SJSA1 (cell line): ENCODE measurements at places on chromosomes 5 and 9.

GRCh38 chr5:111999286-111999685, 242.3 kb upstream of the NREP start:
- DNase-seq, result no peak

GRCh38 chr5:55905251-55905650, 54.1 kb downstream of the IL31RA start:
- DNase-seq, result no peak

DNA sequence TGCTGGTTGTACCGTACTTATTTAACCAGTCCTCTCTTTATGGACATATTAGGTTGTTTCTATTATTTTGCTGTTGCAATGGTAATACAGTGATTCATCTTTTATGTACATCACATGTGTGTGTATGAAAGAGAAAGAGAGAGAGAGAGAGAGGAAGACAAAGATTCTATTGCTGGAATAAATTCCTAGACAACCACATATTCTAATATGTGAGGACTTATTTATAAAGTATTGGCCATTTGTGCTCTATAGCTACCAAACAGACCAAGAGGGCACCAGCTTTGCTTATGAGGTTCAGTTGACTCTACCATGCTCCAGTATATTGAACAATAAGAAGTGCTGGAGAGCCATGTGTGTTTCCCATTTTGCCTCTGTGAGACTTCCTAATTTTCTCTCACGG, 513.5 kb downstream of the DMAC1 start:
- DNase-seq, result no peak

- DNase-seq, result no peak
Observed at GRCh38 chr9:130932255-130933079, 6.6 kb downstream of the FIBCD1 start.

- no peak for DNase-seq
Observed at GRCh38 chr5:179863449-179864085, 5.0 kb upstream of the MRNIP start.

DNA sequence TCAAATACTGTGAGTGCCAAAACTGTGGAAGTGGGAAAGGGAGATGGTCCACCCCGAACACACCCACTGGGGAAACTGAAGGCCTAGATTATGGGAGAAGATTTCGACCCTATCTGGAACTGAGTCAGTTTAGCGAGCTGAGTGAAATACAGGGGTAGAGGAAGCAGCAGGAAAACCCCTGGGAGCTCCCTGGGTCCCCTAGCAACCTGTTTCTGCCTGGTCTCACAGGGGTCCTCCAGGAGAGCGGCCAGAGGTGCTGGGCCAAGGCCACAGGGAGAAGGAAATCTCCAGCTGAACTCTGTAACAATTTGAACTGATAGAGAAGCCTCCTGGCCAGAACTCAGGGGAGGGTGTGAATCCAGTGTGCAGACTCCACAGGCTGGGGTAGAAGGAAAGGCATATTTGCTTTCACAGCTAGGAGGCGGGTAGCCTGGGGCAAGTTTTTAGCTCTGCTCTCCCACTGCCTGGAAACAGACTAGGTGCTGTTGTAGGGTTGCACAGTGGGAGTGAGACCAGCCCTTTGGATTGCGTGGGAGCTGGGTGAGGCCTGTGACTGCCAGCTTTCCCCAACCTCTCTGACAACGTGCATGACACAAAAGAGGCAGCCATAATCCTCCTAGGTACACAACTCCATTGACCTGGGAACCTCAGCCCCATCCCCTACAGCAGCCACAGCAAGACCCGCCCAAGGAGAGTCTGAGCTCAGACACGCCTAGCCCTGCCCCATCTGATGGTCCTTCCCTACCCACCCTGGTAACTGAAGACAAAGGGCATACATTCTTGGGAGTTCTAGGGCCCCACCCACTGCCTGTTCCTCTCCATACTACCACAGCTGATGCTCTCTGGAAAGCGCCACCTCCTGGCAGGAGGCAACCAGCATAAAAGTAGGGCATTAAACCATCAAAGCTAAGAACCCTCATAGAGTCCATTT, 78.8 kb upstream of the GPBP1 start:
- DNase-seq, result no peak

DNA sequence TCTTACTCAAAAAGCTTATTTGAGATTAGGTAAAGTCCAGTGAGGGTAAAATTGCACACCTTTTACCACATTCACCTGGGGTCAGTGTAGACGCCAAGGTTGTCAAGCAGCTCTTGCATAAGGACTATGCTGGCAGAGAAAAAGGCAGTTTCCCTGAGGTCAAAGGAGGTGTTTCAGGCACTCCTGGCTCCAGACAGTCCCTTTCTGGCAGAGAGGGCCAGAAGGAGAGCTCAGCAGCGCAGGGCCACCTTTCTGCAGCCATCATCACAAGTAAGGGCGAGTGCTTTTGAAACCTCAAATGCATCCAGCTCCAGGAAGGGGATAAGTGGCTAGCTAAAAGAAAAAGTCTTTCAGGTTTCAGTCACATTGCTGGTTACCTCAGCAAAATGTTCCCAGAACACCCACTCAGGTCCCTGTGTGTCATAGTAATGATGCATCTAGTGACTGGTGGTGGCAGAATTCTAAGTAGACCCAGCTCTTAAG, 16.7 kb upstream of the IL13 start:
- no peak for DNase-seq

DNA sequence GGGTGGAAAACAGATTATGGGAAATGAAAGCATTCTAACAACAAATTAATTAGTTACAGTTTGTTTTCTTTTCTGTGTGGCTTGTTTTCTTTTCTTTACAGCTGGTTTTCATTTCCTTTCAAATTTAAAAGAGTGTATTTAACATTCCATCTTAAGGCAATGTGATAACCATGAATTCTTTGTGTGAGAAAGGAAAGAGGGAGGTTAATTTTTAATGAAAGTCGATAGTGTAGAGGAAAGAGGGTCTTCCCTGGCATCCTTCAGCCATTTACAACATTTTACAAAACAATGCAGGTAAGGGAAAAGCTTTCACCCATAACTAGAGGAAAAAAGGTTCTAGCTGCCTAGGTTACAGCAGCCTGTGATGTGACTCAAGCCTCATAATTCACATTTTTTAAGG, 43.9 kb upstream of the IL33 start:
- DNase-seq, result no peak

DNA sequence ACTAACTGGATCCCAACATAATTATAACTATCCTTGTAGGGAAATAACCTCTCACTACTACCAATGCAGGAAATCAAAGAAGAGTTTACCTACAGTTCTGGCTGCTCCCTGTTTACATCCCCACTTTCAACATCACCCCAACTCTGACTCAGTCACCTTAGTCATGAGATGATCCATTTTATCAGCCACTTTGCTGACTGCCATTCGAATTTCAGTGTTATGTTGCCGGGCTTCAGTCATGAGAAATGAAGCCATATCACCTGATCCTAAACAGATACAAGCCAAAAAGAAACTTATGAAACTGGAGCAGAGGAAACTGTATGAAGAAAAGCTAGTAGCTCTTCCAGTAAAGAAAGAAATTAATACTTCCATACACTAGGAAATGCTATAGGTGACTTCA, 33.7 kb downstream of the SLC31A2 start:
- no peak for DNase-seq

GRCh38 chr5:964821-965220, 43.8 kb upstream of the NKD2 start:
- DNase-seq, result no peak

GRCh38 chr5:144122641-144123040, 47.8 kb downstream of the YIPF5 start:
- DNase-seq, result no peak

GRCh38 chr5:151181818-151182523, 24.4 kb upstream of the ANXA6 start:
- DNase-seq, result peak; percentile 27

DNA sequence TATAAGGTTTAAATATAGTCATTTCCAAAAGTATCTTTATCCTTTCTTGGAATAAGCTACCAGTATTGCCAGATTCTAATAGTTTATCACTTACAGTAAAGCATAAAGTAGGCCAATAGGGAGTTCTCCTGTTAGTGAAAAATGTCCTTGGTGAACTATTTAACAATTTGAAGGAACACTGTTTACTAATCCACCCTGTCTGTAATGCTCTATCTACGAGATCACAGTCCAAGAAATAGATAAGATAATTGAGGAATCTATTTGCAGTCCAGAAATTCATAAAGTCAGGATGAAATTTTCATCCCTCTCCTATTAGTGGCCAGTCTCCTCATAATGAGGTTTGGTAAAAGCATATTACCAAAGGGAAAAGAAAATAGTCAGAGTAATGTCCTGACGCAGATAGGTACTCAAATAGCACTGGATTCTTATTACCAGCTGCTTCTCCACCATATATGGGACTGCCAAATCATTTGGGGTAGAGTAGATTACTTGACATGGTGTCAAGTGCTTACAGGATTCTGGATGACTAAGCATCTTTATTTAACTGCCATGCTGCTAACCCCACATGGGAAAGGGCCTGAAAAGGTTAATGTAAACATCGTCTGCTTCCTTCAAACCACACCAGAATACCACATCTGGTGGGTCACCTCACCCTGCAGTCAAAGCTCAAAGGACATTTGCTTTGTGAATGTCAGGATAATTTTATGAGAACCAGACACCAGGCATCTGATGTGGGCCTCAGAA, 808.1 kb downstream of the EFNA5 start:
- DNase-seq, result no peak

- DNase-seq, result no peak
Observed at GRCh38 chr5:143898381-143898780, 86.4 kb downstream of the HMHB1 start.

GRCh38 chr5:9370256-9370655, 175.6 kb downstream of the SEMA5A start:
- DNase-seq, result no peak

DNA sequence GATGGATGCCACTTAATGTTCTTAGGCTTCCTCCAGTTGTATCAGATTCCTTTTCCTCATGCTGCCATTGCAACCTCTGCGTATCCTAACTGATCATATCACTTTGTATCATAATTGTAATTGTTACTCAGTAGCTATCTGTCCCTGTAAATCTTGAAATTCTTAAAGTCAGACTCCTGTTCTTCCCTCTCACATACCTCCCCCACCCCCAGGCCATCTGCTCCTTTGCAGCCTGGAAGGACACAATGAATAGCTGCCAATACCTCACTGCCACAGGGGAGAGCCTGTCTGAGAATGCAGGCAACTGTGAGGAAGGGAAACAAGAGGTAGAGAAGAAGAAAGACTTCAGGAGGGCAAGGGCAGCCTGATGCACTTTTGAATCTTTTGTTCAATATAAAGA, 228.5 kb downstream of the ENC1 start:
- DNase-seq, result no peak

DNA sequence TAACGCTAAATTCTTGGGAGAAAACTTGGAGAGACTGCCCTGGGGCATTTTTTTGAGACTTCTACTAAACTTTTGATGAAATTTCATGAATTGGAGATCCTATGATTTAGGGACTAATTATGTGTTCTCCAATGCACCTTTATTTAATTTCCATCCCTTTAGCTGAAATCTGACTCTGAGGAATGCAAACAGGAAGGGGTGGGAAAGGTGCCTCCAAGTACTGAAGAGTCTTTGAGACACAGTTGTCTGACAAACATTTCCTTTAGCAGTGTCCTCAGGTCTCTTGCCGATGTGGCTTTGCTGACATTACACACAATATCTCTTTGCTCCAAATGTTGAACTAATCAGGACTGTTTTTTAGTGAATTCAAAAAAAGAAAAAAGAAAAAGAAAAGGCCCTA, 76.9 kb downstream of the LIX1 start:
- DNase-seq, result no peak

- no peak for DNase-seq
Observed at GRCh38 chr5:115439042-115439441, 105.5 kb downstream of the FEM1C start.

- no peak for DNase-seq
Observed at GRCh38 chr9:94665613-94666012, 26.3 kb upstream of the FBP1 start.

DNA sequence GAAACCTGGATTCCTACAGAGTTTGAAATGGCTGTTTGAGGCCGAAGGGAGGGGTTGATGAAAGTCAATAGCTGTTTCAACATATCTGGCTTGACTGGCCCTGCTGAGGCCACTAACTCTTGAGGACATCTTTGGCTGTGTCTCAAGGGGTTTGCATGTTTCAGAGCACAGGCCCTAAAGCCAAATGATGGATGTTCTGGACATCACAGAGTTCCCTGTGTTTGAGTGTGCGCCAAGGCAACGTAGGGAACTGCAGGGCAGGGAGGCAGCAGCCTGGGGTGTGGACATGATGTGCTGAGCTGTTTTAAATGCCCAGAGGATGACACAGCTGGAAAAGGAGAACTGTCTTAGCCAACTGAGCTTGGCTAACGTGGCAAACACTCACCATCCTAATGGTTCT, 89.6 kb downstream of the RAPGEF1 start:
- DNase-seq, result no peak

DNA sequence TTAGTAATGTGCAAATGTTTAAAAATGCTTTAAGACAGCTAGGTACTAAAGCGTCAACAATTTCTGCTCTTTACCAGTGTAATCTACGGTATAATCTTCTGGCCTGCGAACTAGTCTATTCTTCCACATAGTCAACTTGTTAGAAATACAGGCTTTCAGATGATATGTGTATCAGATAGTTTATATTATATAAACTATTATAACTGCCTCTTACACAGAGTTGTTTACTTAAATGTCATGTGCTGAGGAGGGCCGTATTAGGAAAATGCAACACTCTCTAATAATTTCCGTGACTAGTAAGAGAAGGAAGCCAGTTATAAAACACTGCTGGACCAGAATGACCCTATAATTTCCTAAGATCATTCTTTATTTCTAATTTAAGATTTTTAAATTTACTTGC, 63.6 kb downstream of the WDR41 start:
- no peak for DNase-seq

DNA sequence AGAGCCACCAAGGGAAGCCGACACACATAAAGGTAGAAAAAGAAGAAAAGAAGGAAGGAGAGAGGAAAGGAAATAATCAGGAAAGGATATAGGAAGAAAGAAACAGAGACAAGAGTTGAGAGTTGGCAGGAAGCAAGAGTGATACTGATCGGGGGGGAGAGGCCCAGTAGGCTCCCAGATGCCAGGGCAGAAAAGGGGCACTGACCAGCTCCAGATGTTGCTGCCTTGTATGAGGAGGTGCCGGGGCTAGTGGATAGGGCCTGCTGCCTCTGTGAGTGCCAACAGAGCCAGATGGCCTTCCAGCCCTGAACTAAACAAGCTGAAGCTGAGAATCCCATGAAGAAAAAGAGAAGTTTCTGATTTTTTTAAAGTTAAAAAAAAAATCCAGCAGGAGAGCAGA, 82.0 kb upstream of the TRIM32 start:
- no peak for DNase-seq

DNA sequence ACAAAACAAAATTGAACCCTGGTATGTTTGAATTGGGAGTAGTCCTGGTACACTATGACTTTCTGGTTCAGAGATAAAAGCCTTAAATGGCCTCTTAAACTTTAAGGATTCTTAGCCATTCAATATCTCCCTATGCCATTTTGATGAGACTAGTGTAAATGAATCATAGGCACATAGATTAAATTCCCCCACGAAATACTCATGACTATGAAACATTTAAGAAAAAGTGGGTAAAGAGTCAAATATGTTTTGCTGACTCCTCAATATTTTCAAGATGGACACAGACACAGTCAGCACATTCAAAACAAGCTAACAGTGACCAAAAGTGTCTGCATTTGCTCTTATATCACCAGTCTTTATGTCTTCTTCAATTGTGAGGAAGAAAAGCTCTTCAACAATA, 278.3 kb downstream of the PDE4D start:
- peak; percentile 4 for DNase-seq
